ENCODE measurements at places on chromosomes 13 and 19.

- no peak for DNase-seq
These were observed 14.1 kb downstream of the BRD4 start for GRCh38 chr19:15318241-15318691.

DNA sequence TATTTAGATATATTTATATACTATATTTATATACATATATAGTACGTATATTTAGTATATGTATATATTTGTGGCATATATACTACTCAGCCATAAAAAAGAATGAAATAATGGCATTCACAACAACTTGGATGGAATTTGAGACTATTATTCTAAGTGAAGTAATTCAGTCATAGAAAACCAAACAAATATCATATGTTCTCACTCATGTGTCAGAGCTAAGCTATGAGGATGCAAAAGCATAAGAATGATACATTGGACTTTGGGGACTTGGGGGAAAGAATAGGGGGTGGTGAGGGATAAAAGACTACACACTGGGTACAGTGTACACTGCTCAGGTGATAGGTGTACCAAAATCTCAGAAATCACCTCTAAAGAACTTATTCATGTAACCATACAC, 1015.7 kb downstream of the EFNB2 start:
- no peak for DNase-seq

GRCh38 chr19:55152017-55152416, 3.0 kb upstream of the TNNT1 start:
- DNase-seq: no peak

GRCh38 chr19:48741129-48741999, 954 bp upstream of the RASIP1 start:
- no peak for DNase-seq

DNA sequence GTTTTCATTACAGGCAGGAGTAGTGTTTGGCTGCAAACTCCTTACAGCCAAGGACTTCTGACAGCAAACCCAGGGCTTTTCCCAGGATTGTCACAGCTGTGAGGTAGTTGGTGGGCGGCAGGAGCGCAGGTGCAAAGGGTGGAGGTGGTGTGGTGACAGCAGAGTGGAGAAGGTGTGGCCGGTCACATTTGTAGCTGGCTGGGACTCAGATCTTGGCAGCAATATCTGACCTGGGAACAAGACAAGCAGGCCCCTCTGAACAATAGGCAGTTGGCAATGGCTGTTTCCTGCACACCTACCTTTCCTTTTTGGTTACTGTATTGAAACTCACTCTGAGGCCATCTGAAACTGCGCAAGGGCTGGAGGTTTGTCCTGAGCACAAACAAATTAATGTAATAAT, 327.3 kb downstream of the COG6 start:
- DNase-seq: no peak

DNA sequence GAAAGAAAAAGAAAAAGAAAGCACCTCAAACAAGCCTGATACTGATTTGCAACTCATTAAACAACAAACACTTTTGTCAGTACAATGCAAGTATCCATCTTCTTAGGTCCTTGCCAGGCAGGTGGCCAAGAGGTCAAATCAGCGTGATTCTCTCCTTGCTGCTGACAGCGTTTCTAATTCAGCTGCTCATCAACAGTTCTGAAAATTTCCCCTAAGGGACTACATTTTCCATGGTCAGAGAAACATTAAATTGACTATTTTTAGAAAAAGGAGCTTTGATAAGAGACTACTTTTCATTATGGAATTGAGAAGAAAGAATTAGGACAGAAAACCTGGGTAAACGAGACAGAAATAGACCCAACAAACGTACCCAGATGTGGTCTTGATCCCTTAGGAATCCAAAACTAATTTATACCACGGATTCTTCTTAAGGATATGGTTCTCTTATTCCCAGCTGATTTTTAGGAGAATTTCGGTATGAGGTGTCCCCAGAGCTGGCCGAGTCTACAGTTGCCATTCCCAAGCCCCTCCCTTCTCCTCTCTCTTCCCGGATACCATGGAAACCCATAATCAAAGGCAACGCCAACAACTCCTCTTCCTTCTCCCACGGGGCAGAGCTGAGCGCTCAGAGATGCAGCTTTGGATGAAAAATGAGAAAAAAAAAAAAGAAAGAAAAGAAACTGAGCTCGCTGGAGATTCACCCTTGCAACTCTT, 29.5 kb upstream of the CEBPG start:
- no peak for DNase-seq
